ENCODE measurements at places on chromosomes 12 and 14.

GRCh38 chr12:778615-779014, 26.2 kb downstream of the WNK1 start:
- DNase-seq: no peak

GRCh38 chr12:67618303-67618702, 30.2 kb upstream of the DYRK2 start:
- DNase-seq: no peak

- no peak for DNase-seq
These were observed 39.2 kb upstream of the PLXNC1 start for GRCh38 chr12:94109160-94109559.

DNA sequence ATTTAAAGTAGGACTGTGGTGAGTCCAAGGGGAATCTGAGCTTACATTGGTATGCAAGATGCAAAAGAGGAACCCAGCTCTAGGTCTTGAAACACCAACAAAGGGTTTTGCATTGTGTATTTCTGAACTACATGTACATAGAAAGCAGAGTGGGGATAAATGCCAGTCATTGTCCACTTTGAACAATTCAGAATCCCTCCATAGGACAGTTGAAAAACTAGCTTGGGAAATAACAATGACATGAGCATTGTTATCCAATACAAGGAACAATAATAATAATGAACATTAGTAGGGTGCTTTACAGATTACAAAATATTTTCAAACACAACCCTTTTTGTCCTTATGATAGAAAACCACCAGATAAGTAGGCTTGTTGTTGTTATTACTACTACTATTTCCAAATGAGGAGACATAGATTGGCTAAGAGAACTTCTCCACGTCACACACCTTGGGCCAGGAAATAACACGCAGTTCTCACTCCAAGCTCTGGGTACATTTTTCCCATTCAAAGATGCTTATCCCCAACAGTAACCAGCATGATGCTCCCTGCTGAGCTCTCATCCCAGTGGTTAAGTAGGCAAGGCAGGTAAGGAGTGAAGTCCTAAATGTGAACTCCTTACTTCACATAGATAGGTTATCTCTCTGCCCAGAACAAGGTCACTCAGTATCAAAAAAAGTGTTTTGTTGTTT, 51.7 kb upstream of the RASSF8 start:
- no peak for DNase-seq

DNA sequence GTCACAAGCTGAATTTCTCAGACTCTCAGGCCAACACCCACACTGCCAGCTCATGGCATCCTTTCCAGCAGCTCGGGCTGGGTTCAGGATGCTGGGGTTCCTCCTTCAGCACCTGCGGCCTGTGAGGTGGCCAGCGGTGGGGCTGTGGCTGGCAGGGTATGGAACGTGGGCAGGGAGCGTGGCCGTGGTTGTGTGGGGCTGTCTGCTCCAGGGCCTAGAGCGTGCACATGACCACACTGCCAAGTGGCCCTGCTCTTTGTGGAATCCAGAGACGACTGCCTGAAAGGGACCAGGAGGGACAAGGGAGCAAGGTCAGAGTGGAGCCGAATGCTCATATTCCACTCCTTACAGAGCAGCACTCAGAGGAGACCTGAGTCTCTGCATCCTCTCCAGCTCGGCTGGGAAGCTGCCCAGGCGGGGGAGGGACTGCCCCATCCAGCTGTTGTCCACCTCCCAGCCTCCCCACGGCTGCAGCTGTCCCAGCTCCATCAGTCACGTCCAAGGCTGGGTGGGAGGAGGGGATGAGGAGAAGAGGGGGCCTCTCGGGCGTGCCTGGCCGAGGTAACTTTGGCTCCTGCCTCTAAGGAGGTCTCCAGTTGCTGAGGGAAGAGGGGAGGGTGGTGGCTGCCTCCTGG, 71.3 kb downstream of the TSPAN9 start:
- DNase-seq: no peak

- no peak for DNase-seq
These were observed 128.5 kb downstream of the PHETA1 start for GRCh38 chr12:111240374-111240773.

DNA sequence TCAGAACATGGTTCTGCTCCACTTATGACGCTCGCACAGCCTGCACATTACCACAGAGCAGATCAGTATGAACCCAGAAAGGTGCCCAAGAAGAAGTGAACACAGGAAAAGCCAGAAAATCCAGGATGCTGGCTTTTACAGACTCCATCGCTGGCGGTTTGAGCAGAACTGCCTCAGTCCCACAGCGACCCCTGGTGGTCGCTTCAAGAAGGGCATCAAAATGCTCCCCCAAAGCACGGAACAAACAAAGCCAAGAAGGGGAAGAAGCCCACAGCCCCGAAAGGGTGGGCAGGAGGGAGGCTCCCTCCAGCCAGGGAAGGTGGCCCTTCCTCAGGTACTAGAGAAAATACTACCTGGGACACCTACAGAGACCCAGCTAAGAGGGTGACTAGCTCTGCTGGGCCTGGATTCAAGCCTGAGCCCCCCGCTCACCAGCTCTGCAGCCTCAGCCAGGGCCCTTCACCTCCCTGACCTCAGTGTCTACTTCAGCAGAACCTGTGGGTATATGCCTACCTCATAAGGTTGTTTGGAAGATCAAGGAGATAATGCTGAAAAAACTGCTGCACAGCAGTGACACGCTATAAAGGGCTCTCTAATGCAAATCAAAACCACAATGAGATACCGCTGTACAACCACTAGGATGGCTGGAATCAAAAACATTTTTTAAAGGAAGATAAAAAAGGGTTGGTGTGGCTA, 98.1 kb downstream of the NCOR2 start:
- no peak for DNase-seq

DNA sequence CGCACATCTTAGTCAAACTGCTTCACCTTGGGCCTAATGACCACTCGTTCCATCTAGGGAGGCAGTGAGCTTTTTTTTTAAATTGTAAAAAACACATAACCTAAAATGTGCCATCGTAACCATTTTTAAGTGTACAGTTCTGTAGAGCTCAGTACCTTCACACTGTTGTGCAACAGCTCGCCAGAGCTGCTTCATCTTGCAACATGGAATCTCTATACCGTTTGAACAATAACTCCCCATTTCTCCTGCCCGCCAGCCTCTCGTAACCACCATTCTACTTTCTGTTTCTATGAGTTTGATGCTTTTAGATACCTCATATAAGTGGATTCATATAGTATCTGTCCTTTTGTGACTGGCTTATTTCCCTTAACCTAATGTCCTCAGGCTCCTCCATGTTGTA, 196.2 kb downstream of the CHST11 start:
- no peak for DNase-seq

DNA sequence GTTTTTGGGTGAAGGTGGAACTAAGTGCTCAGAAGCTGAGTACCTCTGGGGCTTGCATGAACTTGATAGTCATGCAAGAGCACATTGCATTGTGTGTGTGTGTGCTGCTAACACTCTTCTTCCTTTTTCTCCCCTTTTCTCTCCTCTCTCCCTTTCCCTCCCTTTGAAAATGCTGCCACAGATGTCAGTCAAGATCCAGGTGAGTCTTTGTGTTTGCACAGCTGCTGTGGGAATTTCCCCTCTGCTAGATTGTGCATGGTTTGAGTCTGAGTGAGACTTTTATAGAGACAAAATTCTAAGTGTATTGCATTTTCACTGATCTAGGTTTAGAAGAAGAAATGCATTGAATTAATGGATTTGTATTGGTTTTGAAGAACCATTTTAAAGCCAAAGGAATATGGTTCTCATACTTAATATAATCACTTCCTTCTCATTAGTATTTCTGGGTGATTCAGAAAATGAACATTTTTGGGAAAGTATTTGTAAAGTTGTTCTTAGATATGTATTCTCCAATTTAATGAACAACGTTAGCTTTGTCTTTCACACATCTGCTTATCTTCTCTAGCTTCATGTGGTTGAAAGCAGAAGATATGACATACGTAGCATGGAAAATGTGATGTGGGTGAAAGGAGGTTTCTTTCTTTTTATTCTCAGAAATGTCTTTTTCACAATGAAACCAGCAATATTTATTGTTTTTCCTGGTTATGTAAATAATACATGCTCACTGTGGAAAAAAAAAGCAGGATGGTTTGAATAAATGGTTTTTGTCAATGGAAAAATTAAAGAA, 108.5 kb downstream of the NRXN3 start:
- no peak for DNase-seq

- no peak for DNase-seq
These were observed 725.9 kb upstream of the MDGA2 start for GRCh38 chr14:48401321-48401720.

DNA sequence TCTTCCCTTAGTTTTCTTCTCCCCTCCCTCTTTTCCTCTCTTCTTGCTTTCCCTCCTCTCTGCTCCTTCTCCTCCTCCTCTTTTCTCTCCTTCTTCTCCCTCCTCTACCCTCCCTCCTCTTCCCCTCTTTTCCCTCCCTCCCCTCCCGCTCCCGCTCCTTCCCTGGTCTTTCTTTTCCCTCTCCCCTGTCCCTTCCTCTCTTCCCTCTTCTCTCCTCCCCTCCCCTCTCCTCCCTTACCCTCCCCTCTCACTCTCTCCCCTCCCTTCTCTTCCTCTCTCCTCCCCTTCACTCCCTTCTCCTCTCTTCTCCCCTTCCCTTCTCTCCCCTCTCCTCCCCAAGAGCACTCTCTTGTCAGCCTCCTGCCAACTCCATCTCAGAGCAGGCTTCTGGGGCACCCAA, 17.4 kb upstream of the FBXO21 start:
- DNase-seq: no peak

DNA sequence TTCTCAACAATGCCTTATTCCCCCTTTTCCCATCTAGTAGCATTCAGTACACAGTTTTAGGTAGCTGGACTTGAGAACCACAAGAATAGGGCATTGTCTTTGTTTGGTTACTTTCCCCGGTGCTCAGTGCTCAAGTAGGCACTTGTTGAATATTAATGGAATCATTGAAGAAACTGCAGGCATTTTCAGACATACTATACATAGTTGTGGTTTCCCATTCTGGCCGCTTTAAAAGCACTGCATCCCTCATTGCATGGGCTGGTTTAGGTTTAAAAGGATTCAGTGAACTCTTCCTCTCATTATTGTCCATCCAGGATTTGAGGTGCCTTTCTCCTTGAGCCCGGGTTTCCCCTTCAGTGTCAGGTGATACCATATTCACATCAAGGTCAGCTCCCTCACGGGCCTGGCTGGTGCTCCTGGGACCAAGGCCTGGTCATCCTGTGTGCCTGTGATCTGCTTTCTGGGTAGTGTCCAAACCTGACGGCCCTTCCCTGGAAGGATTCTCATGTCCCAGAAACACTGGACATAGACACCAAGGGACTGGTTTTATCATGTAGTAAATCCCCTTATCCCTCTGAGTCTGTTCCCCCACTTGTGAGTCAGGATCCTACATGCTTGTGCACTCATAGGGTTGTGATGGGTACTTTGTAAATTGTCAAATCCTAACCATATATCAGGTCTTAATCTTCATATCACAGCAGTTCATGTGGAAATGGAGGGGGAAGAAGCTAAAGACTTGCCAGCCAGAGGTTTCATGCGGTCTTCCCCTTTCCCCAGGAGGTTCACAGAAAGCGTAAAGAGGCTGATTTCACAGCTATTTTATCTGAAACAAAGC, 7.4 kb downstream of the TCP11L2 start:
- peak; percentile 24 for DNase-seq

DNA sequence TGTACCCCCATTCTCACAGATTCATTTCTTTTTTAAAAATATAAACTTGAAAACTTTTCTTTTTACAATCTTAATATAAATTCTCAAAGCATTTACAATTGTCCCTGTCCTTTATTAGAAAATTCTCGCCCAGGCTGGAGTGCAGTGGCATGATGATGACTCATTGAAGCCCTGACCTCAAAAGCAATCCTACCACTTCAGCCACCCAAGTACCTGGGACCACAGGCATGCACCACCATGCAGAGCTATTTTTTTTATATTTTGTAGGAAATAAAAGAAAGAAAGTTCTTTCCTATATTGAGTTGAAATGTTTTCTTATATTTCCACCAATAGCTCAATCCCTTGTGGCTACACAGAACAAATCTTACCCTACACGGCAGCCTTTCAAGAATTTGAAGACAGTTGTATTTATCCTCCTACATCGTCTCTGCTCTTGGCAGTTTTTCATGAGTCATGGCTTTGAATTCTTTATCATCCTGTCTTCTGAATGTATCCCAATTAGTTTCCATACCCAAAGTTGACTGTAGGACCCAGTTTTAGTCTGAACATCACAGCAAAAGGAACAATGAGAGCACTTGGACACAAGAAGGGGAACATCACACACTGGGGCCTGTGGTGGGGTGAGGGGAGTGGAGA, 52.4 kb downstream of the SYT1 start:
- no peak for DNase-seq

DNA sequence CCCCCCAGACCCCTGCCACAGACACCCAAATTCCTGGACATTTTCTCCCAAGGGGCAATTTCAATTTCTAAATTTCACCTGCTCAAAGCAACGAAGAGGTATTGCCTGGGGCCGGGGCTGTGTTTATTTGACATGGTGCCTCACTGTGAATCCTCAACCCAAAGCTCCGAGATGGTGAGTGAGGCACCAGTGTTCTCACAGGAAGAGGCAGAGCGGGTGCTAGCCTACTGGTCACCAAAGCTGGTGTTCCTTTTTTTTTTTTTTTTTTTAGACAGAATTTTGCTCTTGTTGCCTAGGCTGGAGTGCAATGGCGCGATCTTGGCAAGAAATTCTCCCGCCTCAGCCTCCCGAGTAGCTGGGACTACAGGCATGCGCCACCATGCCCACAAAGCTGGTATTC, 14.8 kb upstream of the SH2B3 start:
- no peak for DNase-seq

DNA sequence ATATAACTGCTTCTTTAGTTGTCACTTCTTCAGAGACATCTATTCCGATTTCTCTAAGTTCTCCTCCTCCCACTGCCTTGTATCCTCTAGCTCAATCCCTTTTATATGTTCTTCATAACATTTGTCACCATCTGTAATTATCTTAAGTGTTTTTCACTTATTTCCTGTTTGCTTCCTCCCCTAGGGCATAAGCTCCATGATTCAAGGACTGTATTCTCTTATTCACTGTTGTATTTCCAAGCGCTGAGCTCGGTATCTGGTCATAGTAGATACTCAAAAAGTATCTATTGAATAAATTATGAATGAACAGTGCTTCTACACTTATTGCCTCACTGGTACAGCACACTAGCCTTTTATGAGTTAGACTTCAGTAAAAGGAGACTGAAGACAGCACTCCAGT, 109.0 kb upstream of the TMPO start:
- DNase-seq: no peak

DNA sequence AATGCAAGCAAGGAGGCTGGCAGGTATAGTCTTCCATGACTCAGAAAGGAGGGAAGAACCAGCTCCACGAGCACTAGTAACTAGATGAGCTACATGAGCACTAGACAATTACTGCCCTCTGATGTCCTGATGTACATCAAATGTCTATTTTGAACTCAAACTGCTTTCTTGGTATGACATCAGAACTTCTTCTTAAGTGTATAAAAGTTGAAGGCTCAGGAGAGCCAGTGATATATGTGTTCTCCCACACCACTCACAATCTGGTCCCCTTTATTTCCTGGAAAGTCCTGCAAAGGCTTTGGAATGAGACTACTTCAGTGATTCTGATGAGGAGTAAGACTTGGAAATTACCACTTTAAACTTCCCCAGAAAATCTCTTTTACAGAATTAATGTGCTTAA, 18.5 kb upstream of the DHRS7 start:
- DNase-seq: peak; percentile 31

- no peak for DNase-seq
These were observed 208.1 kb downstream of the PHLDA1 start for GRCh38 chr12:75823475-75823874.

GRCh38 chr14:59247801-59248584, 59.5 kb downstream of the DAAM1 start:
- DNase-seq: no peak

GRCh38 chr12:83971781-83972180, 940.8 kb downstream of the SLC6A15 start:
- no peak for DNase-seq

GRCh38 chr12:101485021-101485420, 9.9 kb downstream of the SPIC start:
- no peak for DNase-seq

- peak; percentile 72 for DNase-seq
These were observed at the start of the genes BAG5 and COA8 for GRCh38 chr14:103562429-103563225. TSS of gene BAG5 (minus strand) at chr14:103562657. CDS start at chr14:103561164, 1,493 bp downstream. TSS of gene COA8 (plus strand) at chr14:103562960. CDS start at chr14:103563002, 42 bp downstream.
